HCT116 (cell line): ENCODE measurements at places on chromosomes 7 and 10. TPM values are rescaled to one million over a fixed set of nuclear protein-coding genes. Genes with fewer than 3 reads are reported as not detected.
A peak's percentile ranks its signal among the peaks of the same experiment; 100 is the strongest.

GRCh38 chr7:114073701-114074100, 154.9 kb upstream of the PPP1R3A start:
- no peaks in the 10 kb centered on the region for H3K4me1 ChIP-seq
- no peak overlapping the region for H3K4me3 ChIP-seq
- H3K27ac ChIP-seq: no peak overlapping the region

DNA sequence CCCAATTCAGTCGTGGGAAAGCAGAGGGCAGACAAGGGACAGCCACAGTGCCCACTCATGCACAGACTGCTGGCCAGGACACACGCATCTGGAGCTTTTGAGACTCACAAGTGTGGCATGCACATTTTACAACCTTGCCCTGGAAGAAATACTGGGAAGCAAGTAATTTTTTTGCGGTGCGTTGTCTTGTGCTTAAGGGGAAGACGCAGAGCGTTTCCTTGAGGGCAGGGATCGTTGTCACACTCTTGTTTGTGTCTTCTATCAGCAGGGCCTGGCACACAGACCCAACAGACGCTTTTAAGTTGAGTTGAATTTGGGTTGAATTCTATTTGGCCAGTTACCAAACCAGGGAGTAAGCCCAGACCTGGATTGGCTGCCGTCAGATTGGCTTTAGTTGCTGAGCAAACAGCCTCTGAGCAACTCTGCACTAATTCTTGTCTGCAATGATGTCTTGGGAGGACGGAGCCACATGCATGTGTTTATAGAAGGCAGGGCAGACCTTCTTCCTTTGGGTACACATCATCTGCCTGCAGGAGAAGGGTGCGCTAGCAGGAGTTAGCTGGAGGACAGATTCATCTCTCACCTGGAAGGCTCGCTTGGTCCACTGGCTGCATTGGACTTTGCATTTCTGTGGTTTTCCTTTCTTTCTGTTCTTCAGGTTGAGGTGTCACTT, 38.4 kb downstream of the IL2RA start:
- no peak overlapping the region for H3K27ac ChIP-seq
- no peaks in the 10 kb centered on the region for H3K4me1 ChIP-seq
- H3K4me3 ChIP-seq: no peak overlapping the region
- no peaks in the 10 kb centered on the region for H3K36me3 ChIP-seq
- no peaks in the 10 kb centered on the region for H3K27me3 ChIP-seq

DNA sequence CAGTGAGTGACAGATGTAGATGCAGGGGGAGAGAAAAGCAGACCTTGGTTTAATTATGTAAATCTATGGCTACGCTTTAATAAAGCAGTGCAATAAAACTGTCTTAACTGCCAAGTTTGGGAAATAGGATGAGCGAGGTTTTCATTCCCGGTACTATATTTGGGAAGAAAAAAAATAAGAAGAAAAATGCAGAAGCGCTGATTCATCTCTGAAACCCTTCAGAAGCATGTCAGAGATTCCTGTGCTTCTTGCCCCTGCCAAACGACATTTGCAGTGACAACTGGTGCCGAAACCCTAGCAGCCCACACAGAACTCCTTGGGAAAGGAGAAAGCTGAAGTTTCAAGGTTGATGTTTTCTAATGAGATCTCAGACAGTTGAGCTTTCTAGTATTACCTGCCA, 380.7 kb downstream of the REEP3 start:
- no peak overlapping the region for H3K4me3 ChIP-seq
- no peaks in the 10 kb centered on the region for H3K4me1 ChIP-seq
- no peaks in the 10 kb centered on the region for H3K36me3 ChIP-seq
- no peaks in the 10 kb centered on the region for H3K27me3 ChIP-seq
- no peak for DNase-seq

DNA sequence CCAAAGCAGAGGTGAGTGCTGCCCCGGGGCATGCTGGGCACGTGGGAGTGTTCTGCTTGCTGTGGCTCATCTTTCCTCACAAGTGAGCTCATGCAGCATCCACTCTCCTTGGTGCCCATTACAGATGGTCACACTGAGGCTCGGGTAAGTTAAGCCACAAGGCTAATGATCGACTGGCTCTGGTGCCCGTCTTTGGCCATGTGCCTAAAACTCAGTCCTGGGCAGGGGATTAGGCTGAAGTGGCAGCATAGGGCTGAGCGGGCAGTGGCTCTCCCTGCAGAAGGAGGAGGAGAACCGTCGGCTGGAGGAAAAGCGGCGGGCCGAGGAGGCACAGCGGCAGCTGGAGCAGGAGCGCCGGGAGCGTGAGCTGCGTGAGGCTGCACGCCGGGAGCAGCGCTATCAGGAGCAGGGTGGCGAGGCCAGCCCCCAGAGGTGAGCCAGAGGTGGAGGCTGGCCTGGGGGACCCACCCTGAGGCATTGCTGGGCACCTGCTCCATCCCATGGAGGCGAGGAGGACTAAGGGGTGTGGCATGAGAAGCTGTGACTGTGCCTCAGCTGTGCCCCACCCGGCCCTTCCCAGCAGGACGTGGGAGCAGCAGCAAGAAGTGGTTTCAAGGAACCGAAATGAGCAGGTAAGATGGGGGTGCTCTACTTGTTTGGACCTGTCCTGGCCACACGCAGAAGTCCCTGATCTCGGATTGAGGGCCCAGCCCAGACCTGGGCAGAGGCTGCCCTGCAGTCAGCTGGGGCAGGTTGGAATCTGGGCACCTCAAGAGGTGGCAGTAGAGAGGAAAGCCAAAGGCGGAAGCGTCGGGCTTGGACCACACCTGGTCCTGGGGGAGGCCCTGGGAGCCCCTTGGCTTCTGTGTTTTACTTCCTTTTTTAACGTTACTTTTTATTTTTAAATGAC, 7.3 kb downstream of the PGAM2 start:
- no peak overlapping the region for H3K27ac ChIP-seq
- no peak for DNase-seq
- no peaks in the 10 kb centered on the region for H3K4me1 ChIP-seq
- H3K4me3 ChIP-seq: no peak overlapping the region
- H3K27me3 ChIP-seq: no peaks in the 10 kb centered on the region

GRCh38 chr7:110534241-110534931, 556.5 kb upstream of the LRRN3 start:
- no peaks in the 10 kb centered on the region for H3K27me3 ChIP-seq
- H3K4me3 ChIP-seq: no peak overlapping the region
- H3K27ac ChIP-seq: peak overlapping the region; percentile 52
- no peaks in the 10 kb centered on the region for H3K36me3 ChIP-seq

Gene CTTNBP2
- 5.4 TPM for total RNA-seq

- DNase-seq: no peak
- no peak overlapping the region for H3K27ac ChIP-seq
- H3K4me3 ChIP-seq: no peak overlapping the region
- no peaks in the 10 kb centered on the region for H3K4me1 ChIP-seq
Measured at GRCh38 chr10:89576022-89576421, 40.6 kb upstream of the SLC16A12 start.

GRCh38 chr10:22317076-22317370, 835 bp downstream of the COMMD3 start:
- no peaks in the 10 kb centered on the region for H3K36me3 ChIP-seq
- peak overlapping the region; percentile 60 for H3K27ac ChIP-seq
- peak overlapping the region; percentile 85 for H3K4me3 ChIP-seq
- H3K4me1 ChIP-seq: peaks cover 32% of the 10 kb centered on the region

GRCh38 chr7:75734586-75735458, 3.9 kb downstream of the HIP1 start:
- H3K36me3 ChIP-seq: no peaks in the 10 kb centered on the region
- peaks cover 26% of the 10 kb centered on the region for H3K4me1 ChIP-seq
- no peak overlapping the region for H3K27ac ChIP-seq

Gene SPDYE2
- not detected for total RNA-seq

DNA sequence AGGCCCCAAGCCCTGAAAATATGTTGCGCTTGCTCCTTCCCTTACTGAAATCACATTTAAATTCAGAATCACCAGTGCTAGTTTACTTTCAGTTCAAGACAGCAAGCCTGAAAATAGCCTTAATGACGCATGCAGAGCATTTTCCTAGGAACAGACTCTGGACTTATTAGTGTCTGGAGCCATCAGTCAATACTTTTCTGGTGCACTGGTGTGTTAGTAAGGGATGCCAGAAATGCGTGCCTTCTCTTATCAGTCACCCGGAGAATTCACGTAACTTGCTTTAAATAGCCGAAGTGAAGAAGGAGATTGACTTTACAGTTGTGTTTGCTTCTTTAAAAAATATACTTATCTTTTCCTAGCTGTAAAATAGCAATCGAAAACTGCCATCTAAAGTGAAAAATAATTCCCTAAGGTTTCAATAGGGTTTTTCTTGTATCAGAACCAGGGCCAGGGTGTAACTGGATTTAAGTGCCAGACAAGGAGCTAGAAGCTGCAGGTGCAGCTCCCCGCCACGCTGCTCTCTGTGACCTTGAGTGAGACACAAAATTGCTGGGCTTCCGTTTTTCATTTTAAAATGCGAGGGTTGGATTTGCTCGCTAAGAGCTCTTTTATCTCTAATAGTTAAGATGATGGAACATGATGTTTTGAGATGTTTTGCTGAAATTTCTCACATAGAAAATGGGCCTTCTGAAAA, 177.8 kb downstream of the NSUN6 start:
- no peak overlapping the region for H3K27ac ChIP-seq
- H3K4me1 ChIP-seq: no peaks in the 10 kb centered on the region
- no peaks in the 10 kb centered on the region for H3K36me3 ChIP-seq
- no peak for DNase-seq

GRCh38 chr10:103550229-103550628, 56.7 kb downstream of the NEURL1 start:
- DNase-seq: no peak
- H3K4me1 ChIP-seq: peaks cover 16% of the 10 kb centered on the region
- H3K4me3 ChIP-seq: no peak overlapping the region
- H3K27ac ChIP-seq: no peak overlapping the region

Gene HIF1AN
- total RNA-seq: 67.2 TPM

GRCh38 chr10:61923210-61923949, 21.9 kb downstream of the ARID5B start:
- H3K4me1 ChIP-seq: no peaks in the 10 kb centered on the region
- no peak overlapping the region for H3K27ac ChIP-seq
- no peaks in the 10 kb centered on the region for H3K36me3 ChIP-seq
- H3K27me3 ChIP-seq: no peaks in the 10 kb centered on the region
- H3K4me3 ChIP-seq: no peak overlapping the region

DNA sequence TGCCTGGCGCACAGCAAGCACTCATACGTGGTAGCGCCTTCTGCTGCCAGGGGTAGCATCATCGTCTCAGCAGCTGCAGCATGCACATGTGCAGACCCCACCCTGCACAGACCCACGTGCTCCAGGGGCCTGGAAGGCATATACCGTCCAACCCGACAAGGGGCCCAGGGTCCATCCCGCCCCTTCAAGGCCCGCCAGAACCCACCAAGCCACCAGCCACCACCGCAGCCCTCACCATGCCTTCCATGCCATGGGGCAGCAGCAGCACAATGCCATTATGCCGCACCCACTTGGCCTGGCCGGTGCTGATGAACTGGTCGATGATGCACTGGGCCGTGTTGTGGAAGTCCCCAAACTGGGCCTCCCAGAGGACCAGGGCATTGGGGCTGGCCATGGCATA, 22.7 kb downstream of the OGDHL start:
- DNase-seq: no peak
- no peak overlapping the region for H3K4me3 ChIP-seq
- no peaks in the 10 kb centered on the region; the same call in 1 of the 2 replicates for H3K36me3 ChIP-seq
- H3K27ac ChIP-seq: no peak overlapping the region
- H3K4me1 ChIP-seq: no peaks in the 10 kb centered on the region; the same call in 1 of the 2 replicates

- no peaks in the 10 kb centered on the region for H3K36me3 ChIP-seq
- DNase-seq: no peak
- no peak overlapping the region for H3K4me3 ChIP-seq
- no peaks in the 10 kb centered on the region for H3K27me3 ChIP-seq
- H3K27ac ChIP-seq: no peak overlapping the region
Measured at GRCh38 chr10:110797416-110797815, 74.3 kb upstream of the PDCD4 start.

DNA sequence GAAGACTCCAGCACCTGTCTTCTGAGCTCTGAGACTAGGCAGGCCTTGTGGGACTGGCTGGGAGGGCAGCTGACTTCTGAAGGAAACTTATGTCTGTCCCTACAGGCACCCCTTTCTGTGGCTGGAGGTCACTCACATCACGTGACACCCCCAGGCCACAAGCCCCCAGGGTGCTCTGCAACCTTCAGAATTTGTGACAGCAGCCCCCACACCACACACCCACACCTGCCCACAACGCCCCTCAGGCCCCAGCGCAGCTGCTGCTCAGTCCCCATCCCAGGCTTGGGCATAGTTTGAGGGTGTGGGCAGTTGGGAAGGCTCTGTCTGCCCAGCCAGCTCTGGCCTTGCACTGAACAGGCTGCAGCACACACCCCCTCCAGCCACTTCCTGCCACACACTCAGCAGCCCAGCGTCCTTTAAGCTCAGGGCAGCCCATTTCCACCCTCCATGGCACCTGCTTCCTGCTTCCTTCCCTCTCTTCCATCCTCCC, 80.0 kb upstream of the UNC5B start:
- H3K27ac ChIP-seq: no peak overlapping the region
- H3K4me1 ChIP-seq: no peaks in the 10 kb centered on the region
- peaks cover 16% of the 10 kb centered on the region; the same call in 1 of the 2 replicates for H3K27me3 ChIP-seq
- no peak overlapping the region for H3K4me3 ChIP-seq
- H3K36me3 ChIP-seq: no peaks in the 10 kb centered on the region

DNA sequence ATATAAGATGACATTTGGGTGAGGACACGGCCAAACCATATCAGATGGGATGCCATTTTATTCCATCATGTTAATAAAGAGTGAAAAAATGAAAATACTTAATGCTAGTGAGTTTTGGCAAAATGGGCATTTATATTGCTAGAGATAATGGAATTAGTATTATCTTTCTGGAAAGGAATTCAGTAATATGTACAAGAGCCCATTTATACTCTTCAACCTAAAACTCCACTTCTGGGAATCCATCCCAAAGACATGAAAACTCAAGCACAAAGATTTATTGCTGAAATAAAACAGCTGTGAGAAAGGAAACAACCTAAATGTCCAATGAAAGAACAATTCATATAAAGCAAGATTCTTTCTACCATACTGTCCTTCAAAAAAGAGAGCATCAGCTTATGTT, 96.0 kb upstream of the TMEM168 start:
- H3K36me3 ChIP-seq: no peaks in the 10 kb centered on the region
- no peak overlapping the region for H3K27ac ChIP-seq
- no peak for DNase-seq
- no peaks in the 10 kb centered on the region for H3K4me1 ChIP-seq
- H3K4me3 ChIP-seq: no peak overlapping the region
- H3K27me3 ChIP-seq: no peaks in the 10 kb centered on the region

DNA sequence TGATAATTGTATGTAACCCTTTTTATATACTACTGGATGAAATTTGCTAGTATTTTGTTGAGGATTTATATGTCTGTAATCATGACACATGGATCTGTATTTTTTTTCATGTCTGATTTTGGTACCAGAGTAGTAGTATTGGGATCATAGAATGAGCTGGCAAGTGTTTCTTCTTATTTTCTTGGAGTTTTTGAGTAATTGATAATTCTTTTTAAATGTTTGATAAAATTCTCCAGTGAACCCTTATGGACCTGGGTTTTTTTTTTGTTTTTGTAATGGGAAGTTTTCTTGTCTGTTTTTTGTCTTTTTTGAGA, 28.4 kb downstream of the ZNF33A start:
- no peak overlapping the region for H3K4me3 ChIP-seq
- no peaks in the 10 kb centered on the region; the same call in 1 of the 2 replicates for H3K36me3 ChIP-seq
- DNase-seq: no peak

DNA sequence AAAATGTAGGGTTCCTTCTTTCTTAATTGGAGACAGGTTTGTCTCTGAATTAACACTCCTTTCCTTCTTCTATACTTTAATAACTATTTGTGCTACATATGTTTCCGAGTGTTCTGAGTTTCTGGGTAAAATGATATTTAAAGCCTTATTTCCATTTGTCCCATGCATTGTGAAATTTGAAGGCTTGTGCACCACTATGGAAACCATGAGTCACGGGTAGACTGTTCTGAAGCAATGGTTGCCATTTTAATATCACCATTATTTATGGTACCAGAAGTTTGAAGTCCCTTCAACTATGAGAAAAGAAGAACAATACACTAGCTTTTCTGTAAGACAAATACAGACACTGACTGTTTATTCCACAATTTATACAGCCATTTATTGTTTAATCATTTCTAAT, 44.7 kb upstream of the ZEB1 start:
- no peak overlapping the region for H3K27ac ChIP-seq
- H3K4me3 ChIP-seq: no peak overlapping the region
- no peaks in the 10 kb centered on the region for H3K4me1 ChIP-seq
- no peaks in the 10 kb centered on the region for H3K36me3 ChIP-seq
